ENCODE measurements at places on chromosomes 13 and 19.

- no peak for DNase-seq
Measured at GRCh38 chr13:74774264-74774663, 640.1 kb upstream of the KLF12 start.

GRCh38 chr13:71577127-71577526, 289.9 kb downstream of the DACH1 start:
- no peak for DNase-seq

GRCh38 chr19:20607943-20608342, 42.4 kb upstream of the ZNF737 start:
- no peak for DNase-seq

DNA sequence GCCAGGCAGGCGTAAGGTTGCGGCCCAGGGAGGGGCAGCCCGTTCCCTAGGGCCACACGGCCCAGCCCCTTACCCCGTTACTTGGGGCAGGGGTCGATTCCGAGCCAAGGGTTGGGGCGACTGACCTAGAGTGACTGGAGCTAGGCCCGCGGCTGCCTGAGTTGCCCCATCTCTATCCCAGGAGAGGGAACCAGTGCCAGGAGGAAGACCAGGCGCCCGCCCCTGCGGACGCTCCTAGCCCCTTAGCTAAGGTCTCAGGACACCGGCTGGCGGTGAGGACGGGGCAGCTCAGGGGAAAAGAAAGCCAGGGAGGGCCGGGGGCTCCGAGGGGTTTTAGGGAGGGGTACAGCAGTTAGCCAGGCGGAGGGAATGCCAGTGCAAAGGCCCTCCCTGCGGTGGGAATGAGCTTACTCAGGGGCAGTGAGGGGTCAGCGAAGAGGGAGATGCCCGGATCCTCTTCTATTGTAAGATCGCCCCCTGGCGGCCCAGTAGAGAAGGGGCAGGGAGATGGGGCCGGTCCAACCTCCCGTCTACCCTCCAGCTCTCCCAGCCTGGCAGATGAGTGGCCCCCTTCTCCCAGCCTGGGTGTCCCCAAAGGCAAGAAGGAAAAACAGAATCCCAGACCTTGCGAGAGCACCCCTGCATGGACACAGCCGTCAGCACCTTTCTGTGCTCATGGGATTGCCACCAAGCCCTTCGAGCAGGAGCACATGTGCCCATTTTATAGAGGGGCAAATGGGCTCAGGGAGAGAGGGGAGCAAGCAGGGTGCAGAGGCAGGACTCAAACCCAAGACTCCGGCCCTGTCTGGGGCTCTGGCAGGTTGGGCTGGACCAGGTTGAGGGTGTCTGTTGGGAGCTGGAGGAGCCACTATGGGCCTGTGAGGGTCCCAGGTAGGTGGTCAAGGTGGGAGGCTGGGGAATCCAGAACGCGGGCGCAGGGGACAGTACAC, 16.3 kb downstream of the CILP2 start:
- DNase-seq = peak; percentile 44

- DNase-seq = no peak
Measured at GRCh38 chr13:20395061-20395916, 130.4 kb downstream of the CRYL1 start.

- no peak for DNase-seq
Measured at GRCh38 chr19:18591735-18592385, 3.3 kb downstream of the REX1BD start.

DNA sequence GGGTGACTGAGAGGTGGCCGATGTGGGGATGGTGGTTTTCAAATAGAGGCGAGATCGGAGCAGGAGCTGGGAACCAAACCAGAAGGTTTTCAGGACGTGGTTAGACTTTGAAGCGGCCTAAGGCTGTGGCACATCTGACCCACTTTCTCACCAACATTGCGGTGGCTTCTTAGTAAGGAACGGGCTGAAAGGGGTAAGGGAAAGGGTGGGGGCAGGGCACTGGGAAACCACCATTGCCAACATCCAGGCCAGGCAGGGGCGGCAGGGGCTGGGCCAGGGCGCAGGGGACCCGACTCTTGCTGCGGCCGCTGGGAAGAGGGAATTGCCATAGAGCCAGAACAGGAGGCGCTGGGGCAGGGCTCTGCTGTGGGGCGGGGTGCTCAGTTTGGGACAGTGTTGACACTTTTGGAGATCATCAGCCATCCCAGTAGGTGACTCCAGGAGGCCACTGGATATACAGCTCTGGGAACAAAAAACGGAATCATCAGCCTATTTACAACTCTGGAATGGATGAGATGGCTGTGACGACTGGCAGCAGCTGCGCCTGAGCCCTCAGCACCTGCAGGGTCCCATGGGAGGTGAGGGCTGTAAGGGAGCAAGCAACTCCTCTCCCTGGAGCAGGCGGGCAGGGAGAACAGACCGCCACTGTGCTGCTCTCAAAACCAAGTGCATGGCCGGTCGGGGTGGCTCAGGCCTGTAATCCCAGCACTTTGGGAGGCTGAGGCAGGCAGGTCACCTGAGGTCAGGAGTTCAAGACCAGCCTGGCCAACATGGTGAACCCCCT, 52.2 kb downstream of the IRS2 start:
- DNase-seq = no peak

DNA sequence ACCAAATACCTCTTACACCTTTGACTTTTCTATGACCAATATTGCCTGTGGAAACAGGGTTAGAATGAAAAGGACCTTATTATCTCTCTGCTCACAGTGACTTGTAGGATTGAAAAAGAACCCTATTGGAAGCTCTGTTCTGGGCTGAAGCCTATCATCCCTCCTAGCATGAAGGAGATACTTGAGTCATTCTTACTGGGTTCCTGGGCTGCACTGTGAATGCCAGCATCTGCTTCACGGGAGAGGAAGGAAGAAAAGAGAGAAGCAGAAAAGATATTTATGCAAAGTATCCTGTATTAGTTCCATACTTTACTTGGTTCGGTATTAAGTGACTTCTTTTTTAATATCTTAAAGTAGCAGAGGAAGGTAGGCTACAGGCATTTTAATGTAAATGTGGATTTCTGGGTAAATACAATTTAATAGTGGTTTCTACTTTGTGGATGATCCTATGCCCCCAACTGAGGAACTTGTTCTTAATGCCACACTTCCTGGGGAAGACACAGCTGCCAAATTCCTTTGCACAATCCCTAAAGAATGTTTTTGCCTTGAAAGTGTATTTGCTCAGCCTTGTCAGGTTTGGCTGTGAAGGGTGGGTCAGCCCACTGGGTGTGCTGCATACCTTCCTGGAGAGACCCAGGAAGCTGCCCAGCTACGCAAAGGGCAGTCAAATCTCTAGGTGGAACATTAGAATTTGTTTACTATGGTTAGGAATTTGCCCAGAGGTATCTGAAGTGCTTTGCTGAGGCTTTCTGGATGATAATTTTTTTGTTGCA, 13.7 kb upstream of the SCEL start:
- peak; percentile 54 for DNase-seq

DNA sequence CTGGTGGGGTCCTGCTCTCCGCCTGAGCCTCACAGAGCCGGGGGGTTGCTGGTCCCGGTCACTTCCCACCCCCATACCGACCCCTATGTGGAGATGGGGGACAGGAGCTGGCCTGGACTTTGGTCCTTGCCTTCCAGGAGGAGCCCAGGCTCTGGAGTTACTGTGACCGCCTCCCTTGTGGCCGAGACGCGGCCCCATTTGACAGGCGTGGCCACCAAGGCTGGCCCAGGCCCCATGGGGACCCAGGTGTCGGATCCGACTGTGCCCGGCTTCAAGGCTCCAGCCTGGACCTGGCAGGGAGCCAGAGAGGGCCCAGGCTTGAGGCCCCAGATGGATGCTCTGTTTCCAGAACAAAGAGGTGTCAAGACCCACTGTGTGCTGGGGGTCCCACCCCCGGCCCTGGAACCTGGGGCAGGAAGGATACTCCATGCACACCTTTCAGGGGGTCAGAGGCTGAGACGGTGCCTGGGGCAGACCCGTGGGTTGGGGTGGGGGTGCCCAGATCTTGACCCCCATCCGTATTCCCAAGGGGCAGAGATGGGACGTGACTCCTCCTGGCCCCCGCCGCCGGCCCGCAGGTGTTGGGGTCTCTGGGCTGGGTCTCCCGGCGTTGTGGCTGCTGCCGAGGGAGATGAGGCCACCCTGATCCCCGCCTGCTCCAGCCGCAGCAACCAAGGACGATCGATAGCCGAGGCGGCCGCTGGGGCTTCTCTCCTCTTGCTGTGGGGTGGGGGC, 47.8 kb upstream of the TCF3 start:
- DNase-seq = no peak

GRCh38 chr19:46866407-46867136, 5.8 kb downstream of the ARHGAP35 start:
- peak; percentile 68 for DNase-seq

DNA sequence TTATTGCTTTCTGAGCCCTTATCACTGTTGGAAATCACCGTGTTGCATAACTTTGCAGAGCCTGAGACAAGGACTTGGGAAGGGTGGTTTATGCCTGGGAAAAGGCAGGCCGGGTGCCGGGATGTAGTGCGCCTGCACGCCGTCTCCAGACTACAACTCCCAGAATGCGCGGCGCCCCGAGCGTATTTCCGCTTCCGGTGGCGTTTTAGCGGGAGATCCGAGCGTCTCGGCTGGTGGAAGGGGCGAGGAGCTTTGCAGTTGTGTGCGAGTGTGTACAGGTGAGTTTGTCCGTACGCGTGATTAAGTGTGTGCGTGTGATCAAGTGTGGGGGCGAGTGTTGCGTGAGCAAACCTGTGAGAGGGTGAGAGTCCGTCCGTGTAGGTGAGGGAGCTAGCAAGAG, 75.4 kb downstream of the PEG3 start:
- DNase-seq = no peak

DNA sequence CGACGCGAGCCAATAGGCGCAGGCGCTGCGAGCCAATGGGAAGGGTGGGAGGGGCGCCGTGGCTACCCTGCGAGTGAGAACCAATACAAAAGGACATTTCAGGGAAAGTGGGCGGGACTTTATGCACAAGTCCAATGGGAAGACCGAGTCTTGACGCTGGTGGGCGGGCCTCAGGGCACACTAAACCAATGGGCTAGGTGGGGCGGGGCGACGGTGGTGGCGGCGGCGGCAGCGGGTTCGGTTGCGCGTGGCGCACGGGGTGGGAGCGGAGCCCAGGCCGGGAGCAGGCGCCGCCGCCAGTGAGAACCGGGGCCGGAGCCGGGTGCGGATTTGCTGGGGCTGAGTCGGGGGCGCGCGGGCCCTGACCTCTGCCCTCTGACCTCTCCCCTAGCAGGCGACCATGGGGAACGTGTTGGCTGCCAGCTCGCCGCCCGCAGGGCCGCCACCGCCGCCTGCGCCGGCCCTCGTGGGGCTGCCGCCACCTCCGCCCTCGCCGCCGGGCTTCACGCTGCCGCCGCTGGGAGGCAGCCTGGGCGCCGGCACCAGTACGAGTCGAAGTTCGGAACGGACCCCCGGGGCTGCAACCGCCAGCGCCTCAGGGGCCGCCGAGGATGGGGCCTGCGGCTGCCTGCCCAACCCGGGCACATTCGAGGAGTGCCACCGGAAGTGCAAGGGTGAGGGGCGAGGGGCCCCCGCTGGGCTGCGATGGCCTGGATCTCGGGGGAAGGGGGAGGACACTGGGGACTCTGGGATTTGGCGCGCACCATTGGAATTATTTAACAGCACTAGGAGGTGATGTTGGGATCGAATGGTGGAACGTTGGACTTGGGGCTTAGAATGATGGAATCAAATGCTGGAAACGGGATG, at the start of gene TOMM40:
Gene TOMM40, plus strand, starts transcription at position 239 of the 867 bp plus-strand sequence. Its CDS starts 162 bp downstream, at position 401.
- DNase-seq = no peak

- no peak for DNase-seq
Measured at GRCh38 chr13:98405107-98405571, 171.8 kb downstream of the STK24 start.

DNA sequence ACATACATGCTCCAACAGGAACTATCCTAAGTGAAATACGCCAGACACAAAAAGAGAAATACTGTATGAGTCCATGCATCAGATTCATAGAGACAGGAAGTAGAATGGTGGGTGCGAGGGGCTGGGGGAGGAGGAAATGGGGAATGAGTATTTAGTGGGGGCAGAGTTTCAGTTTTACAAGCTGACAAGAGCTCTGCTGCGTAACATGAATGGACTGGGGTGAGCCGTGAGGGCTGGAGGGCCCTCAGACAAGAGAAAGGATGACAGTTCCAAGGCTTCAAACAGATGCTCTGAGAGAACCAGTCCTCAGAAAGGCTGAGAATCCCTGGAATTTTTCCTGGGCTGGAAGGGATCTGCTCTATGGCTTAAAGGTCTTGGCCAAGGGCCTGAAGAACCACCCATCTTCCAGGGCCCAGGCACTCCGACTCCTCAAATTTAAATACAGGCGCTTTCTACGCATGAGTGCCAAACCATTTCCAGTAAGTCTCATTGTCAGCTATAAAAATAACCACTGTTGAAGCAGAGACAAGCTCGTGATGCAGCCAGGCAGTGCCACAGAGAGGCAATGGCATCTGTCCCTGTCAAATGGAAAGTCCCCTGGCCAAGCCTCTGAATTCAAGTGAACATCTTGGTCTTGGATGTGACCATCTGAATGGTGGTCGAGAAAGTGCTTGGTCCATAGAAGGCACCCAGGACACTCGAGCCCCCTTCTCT, 17.5 kb downstream of the KLF2 start:
- DNase-seq = no peak

GRCh38 chr19:7637374-7638256, 705 bp downstream of the STXBP2 start:
- peak; percentile 29 for DNase-seq

- DNase-seq = peak; percentile 12
Measured at GRCh38 chr13:80101040-80101439, 239.9 kb downstream of the SPRY2 start.

DNA sequence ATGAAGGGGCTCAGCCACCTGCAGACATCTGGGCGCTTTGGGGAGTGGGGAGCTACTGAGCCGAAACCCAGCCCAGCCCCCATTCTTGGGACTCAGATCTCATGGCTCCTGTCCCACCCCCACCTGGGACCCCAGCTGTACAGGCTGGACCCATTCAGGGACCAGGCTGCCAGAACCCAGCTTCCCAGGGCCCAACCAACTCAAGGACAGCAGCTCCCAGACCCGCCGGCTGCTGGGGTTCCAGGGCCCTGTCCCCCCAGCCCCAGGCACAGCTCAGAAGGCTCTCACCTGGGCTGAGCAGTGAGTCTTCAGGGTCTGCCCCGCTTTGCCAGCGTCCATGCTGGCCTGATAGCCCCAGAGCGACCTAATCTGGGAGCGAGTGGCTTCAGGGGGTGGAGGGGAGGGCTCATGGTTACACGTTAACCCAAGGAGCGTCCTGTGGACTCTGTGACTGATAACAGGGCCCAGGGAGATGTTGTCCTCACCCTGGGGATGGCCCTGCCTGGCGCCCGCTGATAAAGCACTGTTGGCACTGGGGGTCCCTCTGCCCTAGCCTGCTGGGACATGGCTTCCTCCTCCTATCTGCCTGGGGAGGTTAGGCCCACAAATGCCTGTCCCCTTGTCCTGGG, at the start of gene TMEM86B:
Gene TMEM86B, minus strand, starts transcription at position 361 of the 629 bp plus-strand sequence. Its CDS starts 22 bp downstream, at position 339.
- DNase-seq = no peak

GRCh38 chr19:47243364-47243775, 12.4 kb upstream of the BBC3 start:
- DNase-seq = no peak

DNA sequence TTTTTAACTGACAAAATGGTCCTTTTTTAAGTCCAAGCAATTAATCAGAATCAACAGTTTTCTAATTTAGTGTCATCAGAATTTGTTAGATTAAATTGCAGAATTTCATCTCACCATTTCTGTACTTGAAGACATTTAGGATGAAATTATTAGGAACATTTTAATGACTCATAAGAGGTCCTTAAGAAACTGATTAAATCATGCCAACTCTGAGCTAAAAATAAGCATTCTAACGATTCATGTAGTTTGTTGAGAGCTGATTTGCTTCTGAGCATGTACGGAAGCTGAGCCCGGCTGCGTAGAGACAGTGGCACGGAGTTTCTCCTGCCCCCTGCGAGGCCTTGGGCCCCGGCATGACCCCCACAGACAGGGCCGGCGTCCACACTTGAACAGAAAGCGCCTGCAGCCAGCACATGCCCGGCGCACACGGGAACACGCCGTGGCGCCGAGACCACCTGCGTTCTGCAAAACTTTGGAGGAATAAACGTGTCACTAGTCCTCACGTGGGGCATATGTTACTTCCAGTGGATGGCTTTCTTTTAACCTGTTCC, 89.7 kb upstream of the MCF2L start:
- DNase-seq = no peak
